ENCODE measurements at places on chromosomes 2 and 18.

DNA sequence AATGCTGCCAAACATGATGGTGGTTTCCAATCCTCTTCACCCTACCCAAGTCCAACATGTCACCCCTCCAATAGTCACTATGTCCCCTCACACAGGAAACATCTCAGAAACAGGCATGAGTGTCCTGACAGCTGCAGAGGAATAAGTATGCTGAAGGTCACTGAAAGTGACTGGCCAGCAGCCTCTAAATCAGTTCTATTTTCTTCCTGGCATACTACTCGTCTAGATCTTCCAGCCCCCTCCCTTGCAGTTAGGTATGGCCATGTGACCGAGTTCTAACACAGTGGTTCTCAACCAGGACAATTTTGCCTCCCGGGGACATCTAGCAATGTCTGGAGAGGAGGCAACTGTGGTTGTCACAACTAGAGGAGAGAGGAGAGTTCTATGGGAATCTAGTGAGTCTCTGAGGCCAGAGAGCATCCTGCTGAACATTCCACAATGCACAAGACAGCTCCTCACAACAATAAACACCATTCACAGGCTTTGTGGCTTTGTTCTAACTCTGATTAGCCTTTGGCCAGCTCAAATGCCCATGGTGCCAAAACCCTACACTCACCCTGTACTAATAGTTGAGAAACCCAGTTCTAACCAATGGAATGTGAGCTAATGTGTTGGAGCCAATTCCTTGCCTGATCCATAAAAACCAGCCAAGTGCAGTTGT is 12.6 kb upstream of the ID2 start:
- no peak for DNase-seq

GRCh38 chr2:39491653-39492052 is 54.6 kb upstream of the MAP4K3 start:
- no peak for DNase-seq

GRCh38 chr2:65421432-65421748 is 11.0 kb downstream of the SPRED2 start:
- no peak for DNase-seq

DNA sequence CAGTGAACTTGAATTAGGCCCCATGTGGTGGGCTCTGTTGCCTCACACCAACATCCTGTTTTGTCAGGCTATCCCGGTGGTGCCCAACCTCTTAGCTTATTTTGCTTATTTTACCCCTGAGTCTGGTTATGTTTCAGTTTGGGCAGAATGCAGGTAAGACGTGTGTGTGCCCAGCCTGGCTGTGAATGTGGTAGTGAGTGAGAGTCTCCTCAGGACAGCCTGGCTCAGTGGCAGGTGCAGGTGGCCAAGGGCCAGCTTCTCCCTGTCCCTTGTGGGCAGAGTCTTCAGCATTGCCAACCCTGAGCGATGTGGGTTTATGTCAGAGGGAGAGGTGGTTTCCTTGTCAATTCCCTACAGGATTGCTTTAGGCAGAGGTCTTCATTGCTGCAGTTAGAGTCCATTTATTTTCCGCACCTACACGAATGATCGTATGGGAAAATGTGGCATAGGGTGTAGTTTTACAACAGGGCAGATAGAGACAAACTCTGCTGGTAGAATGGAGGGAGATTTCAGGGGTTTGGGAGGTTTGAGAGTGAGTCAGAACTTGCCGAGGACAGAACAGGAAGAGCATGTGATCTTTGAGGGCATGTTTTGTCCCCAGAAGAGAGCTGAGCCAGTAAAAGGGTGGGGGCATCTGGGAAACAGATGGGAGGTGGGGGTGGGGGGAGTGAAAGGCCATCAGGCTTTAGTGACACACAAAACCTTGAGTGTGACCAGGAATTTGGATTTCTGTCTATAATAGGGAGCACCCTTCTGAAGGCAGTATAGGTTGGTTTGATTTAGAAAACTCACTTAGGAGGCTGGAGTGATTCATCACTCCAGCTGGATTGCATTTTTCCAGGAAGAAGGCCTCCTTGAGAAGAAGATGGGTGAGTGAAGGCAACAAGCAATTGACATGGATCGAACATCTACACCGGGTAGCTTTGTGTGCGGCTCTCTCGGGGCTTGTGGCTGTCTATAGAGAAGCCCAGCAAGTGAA is 156.2 kb upstream of the CELF4 start:
- DNase-seq = no peak

- DNase-seq = no peak
These were observed 266.8 kb upstream of the FBXO11 start for GRCh38 chr2:48173141-48173540.

- DNase-seq = no peak
These were observed 437.2 kb upstream of the ID2 start for GRCh38 chr2:8244639-8245038.

- DNase-seq = no peak
These were observed 81.3 kb downstream of the SCN3A start for GRCh38 chr2:165122521-165122920.

- DNase-seq = no peak
These were observed 60.7 kb upstream of the AQP4 start for GRCh38 chr18:26926066-26926675.

GRCh38 chr2:105697781-105698449 is 46.8 kb upstream of the NCK2 start:
- DNase-seq = no peak

DNA sequence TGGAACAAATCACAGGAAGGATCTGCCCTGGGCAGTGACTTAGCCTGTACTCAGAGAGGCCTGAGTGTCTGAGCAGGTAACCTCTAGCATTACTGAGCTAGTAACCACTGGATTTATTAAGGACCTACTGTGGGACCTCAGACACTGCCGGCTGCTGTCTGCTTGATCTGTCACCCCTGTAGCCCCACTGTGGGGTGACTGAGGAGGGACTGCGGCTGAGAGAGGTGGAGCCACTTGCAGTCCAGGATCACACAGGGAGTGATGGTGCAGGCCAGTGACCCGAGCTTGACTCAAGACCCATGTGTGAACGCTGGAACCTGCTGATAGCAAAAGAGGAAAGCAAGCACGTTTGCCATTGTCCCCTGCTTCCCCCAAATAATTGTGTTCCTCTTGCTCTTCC is 15.6 kb downstream of the CHMP1B start:
- no peak for DNase-seq

DNA sequence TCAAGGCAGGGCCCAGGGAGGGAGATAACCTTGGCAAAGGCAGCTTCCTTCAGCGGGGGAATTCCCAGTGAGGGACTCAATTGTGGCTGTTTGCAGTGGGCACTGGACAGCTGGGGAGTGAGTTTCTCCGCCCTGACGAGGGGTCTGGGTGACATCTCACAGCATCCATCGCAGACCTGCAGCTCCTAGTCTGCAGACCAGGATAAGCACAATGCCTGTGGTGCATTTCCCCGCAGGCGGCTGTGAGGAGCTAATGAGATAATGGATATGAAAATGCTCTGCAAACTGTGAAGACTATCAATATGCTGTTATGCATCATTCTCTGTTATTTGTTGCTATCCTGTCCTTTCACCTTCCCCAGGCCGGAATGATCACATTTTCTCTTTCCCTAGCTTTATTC is 30.0 kb upstream of the CYP1B1 start:
- DNase-seq = no peak

GRCh38 chr2:1262609-1263008 is 150.7 kb upstream of the TPO start:
- no peak for DNase-seq
